Foreskin keratinocyte (primary cell): ENCODE measurements at places on chromosomes 1 and 21.

GRCh38 chr21:31872452-31873274 is at the start of gene HUNK:
Gene HUNK (plus strand): TSS chr21:31873020. CDS start chr21:31873675, 655 bp downstream.
- DNase-seq: peak; percentile 10

DNA sequence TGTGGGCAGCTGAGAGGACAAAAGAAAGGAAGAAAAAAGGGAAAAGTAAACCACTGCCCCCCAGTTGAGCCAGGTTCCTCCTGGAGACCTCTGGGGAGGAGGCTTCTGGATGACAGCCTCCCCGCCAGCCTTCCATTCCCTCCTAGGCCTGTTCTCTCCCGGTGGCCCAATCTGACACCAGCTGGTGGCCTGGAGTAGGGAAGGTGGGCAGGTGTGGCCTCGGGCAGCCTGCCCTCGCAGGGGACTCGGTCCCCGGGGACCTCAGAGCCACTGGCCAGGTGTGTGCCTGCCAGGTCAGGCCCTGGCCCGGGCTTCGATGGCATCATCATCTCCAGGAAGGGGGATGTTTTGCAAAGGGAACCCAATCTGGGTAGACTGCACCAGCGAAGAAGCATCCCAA is 159.0 kb downstream of the CASZ1 start:
- no peak for DNase-seq

GRCh38 chr1:30108186-30108585 is 615.2 kb downstream of the MATN1 start:
- no peak for DNase-seq

DNA sequence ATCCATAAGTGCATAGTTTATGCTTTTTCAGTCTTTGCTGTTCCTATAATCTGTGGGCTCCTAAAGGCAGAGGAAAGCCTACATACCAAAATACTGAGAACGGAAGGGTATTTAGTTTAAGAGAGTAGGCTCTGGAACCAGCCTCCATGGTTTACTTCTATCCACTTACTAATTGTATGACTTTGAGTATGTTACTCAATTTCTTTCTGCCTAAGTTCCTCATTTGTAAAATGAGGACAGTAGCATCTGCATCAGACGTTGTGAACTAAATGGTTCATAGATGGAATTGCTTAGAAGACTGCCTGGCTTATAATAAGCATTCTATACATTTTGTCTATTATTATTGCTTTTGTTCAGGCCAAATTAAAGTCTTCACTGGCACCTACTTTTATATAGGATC is 111.0 kb downstream of the NTNG1 start:
- no peak for DNase-seq

- DNase-seq: no peak
These were observed 84.5 kb downstream of the PLXNA2 start for GRCh38 chr1:208159555-208160258.

DNA sequence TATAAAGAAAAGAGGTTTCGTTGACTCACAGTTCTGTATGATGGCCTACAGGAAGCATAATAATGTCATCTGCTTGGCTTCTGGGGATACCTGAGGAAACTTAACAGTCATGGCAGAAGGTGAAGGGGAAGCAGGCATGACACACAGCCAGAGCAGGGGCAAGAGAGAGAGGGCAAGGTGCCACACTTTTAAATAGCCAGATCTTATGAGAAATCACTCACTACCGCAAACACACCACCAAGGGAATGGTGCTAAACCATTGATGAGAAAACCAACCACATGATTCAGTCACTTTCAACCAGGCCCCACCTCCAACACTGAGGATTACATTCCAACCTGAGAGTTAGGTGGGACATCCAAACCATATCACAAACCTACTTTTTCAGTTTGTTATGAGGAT is 245.9 kb upstream of the SGIP1 start:
- DNase-seq: no peak

GRCh38 chr1:201937624-201938213 is 8.6 kb downstream of the LMOD1 start:
- DNase-seq: peak; percentile 59

DNA sequence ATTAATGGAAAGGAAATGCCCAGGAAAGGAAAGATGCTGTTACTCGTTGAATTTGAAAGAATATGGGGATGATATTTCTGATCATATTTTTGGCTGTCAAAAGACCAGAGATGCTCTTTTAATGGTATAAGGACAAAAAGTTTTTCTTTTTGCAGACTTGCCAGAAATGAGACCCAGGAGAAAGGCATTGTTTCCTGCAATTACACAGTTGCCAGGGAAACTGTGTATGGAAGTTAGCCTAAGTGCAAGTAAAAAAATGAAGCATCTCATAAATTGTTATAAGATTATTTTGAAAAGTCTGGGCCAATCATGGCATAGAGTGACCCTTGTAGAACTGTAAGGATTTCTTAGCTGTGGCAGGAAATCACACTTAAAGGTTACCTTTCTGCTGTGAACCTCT is 155.7 kb upstream of the BEND5 start:
- DNase-seq: no peak

GRCh38 chr1:246566813-246567645 is 773 bp downstream of the CNST start:
- DNase-seq: peak; percentile 78

DNA sequence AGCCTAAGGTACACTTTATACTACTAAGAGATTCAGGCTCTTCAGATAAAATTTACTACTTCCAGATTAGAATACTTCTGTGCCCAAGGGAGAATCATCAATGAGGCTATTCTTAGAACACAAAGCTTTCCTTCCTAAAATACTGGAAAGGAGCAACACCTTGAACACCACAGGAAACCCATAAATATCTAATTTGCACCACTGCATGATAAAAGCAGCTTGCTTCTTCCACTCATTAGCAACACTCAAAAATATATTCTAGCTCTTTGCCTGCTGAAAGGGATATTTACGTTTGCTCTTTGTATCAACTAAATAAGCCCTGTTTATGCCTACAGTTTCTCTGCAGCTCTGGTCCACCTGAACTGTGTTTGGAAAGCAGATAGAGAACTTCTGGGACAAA is 284.3 kb downstream of the RWDD3 start:
- DNase-seq: no peak

DNA sequence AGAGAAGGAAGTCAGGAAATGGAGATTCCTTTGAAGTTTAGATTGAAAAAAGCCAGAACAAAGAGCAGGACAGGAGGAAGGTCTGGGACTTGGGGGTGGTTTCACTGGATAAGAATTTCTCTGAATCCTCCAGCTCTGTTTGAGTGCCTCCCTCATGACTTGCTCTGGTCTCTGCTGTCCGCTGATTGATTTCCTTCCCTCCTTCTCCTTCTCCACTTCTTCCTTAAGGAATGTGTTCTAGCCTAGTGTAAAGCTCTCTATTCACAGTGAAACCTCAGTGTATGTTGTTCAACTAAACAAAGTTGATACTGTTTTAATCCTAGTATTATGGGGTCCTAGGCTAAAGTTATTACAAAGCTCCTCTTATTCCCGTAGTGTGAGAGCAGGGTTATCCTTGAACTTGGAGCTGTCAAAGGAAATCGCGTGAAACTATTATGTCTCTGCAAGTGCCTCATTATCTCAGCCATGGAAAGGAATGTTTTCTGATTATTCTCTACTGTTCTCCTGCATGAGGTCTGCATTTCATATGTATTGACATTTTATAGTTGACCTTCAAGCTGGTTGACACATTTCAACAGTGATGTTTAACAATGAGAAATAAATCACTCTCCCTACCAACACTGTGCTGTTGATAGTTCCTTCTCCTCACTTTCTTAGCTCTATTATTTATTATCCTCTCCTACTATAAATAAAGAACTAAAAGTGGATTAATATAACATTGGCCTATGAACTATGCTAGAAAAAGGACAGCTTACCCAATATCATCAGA is 82.7 kb upstream of the KCTD3 start:
- DNase-seq: no peak

- no peak for DNase-seq
These were observed 24.1 kb downstream of the GPR3 start for GRCh38 chr1:27416387-27417111.

- DNase-seq: no peak
These were observed 23.5 kb downstream of the CASP9 start for GRCh38 chr1:15500184-15501178.

DNA sequence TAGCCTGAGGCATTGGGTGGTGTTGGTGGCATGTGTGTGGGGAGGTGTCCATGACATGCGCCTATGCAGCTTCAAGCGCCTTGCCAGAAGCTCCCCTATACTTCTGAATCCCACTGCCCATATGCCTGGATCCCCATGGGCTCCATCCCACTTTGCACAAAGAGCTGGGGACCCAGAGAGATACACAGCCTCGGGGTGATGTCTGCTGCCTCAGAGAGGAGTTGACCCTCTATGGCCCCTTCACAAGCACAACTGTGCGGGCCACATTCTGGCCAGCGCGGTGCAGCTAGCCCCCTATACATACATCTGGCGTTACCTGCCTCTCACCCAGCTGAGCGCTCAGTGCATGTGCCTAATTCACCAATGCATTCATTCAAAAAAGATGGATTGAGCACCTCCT is 9.6 kb upstream of the PTPRF start:
- DNase-seq: no peak

DNA sequence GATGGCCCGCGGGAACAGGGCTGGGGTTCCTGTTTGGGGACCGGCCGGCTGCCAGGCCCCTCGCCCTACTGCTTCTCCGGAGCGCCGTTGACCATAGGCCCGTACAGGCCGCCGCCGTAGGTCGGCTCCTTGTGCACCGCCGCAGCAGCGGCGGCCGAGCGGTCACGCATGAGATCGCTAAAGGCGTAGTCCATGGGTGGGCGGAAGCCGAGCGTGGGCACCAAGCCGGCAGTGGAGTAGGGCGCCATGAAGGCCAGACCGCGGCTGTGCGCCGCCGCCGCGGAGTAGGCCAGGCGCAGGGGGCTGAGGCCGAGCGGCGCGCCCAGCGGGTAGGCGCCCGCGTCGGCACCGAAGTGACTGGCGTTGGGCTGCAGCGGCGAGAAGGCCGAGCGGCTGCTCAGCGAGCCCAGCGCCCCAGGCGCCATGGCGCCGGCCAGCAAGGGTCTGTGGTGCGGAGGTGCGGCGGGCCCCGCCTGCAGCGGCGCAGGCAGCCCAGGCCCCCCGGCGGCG is 4.6 kb downstream of the DMRTA2 start:
- DNase-seq: no peak

GRCh38 chr1:84887261-84887934 is 5.6 kb downstream of the LPAR3 start:
- peak; percentile 93 for DNase-seq

DNA sequence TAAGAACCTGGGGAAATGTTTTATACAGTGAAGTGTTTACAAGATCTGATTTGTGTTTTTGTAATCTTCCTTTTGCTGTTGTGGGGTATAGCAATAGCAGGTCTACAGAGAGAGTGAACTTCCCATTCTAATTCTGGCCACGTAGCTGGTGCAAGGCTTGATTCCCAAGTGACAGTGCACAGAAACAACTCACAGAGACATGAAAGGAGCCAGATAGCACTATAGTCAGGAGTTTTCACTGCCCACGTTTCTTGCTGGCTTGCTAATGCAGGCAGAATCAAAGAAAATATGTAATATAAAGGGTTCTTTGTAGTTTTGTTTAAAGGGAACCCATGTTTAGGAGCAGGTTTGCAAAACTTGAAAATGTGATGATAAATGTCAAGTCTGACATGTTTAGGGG is 170.9 kb upstream of the IVNS1ABP start:
- DNase-seq: no peak

DNA sequence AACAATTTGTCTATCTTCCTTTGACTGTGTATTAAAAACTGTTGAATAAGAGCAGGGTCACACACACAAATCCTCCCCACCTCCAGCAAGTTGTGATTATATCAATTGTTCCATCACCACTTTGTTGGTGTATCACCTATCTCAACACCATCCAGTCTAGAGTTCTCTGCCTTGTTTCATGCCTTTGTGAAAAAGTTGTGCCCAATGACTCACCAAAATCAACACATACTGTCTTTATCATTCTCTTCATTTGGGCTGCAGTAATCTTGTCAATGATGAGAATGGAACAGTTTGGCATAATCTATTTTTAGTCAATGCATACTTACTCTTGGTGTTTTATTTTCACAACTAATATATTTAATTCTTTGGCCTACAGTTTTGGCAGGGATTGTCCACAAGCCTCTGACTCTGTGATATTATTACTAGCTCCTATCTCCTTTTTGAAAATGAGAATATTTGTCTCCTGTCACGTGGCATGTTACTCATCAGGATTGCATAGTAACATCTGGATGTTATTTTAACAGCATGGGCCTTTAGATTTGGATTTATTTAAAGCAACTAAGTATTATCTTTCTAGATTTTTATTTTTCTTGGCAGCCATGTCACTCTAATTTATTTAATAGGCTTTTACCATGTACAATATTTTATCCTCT is 5.1 kb downstream of the C1orf87 start:
- DNase-seq: no peak

DNA sequence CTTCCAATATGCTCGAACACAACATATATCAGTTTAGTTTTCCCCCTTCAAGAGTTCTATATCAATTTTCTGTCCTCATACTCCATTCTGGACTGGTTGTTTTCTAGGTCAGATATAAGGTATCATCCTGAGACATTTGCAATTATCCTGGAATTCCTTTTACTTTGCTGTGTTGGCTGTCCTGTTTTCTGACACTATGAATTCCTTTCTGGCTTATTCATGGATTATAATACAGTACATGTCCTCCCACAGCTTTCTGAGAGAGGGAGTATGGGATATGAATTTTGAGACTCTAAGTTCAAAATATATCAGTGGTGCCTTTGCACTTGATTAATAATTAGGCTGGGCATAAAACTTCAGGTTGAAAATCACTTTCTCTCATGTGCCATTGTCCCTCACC is 11.9 kb downstream of the PHTF1 start:
- DNase-seq: peak; percentile 46
